MCF 10A (cell line): ENCODE measurements at places on chromosomes 1 and 21.

GRCh38 chr1:51641096-51641495, 24.2 kb downstream of the OSBPL9 start:
- H3K36me3 ChIP-seq, result no peaks in the 10 kb centered on the region
- no peak overlapping the region for H3K4me3 ChIP-seq
- DNase-seq, result no peak
- H3K4me1 ChIP-seq, result peaks cover 52% of the 10 kb centered on the region
- H3K27ac ChIP-seq, result no peak overlapping the region

GRCh38 chr1:2789986-2790581, 11.4 kb downstream of the TTC34 start:
- no peaks in the 10 kb centered on the region for H3K36me3 ChIP-seq
- DNase-seq, result no peak
- H3K27ac ChIP-seq, result no peak overlapping the region

GRCh38 chr1:163970699-163971098, 588.3 kb upstream of the PBX1 start:
- H3K36me3 ChIP-seq, result no peaks in the 10 kb centered on the region
- no peaks in the 10 kb centered on the region for H3K4me1 ChIP-seq
- H3K27ac ChIP-seq, result no peak overlapping the region
- no peak overlapping the region for H3K4me3 ChIP-seq
- H3K27me3 ChIP-seq, result no peaks in the 10 kb centered on the region

DNA sequence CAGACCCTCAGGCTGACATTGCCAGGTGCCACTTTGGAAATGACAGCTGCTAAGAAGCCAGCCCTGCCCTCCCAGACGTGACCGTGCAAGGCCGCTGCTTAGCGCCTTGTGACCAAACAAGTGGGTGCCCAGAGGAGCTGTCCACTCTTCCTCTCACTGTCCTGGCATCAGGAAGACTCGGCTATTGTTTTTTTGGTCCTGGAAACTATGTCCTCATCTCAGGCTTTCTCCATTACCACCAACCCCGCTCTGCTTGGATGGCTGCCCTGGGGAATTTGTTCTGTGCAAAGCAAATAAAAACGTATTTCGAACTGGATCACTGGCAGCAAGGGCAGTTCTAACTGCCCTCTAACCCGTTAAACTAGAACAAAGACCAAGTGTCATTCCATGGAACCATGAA, 13.7 kb upstream of the TENT5C start:
- no peak overlapping the region for H3K27ac ChIP-seq
- H3K27me3 ChIP-seq, result no peaks in the 10 kb centered on the region
- H3K36me3 ChIP-seq, result no peaks in the 10 kb centered on the region
- H3K4me1 ChIP-seq, result no peaks in the 10 kb centered on the region

- no peak overlapping the region for H3K27ac ChIP-seq
- H3K36me3 ChIP-seq, result no peaks in the 10 kb centered on the region
- H3K4me3 ChIP-seq, result no peak overlapping the region
- DNase-seq, result no peak
- no peaks in the 10 kb centered on the region for H3K27me3 ChIP-seq
Observed at GRCh38 chr1:168913711-168914463, 184.9 kb upstream of the DPT start.

DNA sequence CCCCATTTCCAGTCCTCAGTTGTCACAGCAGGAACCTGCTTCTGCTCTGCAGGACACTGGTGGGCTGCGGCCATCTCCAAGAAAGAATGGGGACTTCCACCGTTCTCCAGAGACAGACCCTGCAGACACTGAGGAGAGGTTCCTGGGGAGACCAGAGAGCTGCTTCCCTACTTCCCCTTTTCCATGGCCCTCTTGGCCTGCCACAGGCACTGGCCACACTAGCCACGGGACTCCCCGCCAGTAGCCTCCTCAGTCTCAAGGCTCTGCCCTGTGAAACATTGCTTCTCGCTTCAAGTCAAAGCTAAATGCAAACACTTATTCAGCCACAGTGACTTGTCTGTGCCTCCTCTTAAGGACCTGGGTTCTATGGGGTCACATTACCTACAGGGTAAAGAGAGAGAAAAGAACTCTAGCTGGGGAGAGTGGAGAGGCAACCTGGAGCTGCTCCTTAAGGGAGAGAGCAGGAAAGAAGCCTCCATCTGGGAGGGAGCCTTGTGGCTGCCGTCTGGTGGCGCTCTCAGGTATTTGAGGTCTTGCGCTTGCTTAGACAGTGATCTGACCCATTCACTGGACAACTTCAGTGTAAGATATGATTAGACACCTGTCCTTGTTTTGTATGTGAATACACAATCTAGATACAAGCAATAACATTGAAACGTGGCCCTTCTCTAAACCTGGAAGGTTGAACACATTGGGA, 5.4 kb upstream of the SLAMF8 start:
- peaks cover 16% of the 10 kb centered on the region for H3K27me3 ChIP-seq
- no peak for DNase-seq
- no peak overlapping the region for H3K27ac ChIP-seq
- H3K4me1 ChIP-seq, result peaks cover 14% of the 10 kb centered on the region
- H3K36me3 ChIP-seq, result no peaks in the 10 kb centered on the region
